ENCODE measurements at places on chromosomes 7 and 10. TPM values are rescaled to one million over a fixed set of nuclear protein-coding genes. Genes with fewer than 3 reads are reported as not detected.

Gene MINDY4
- total RNA-seq: 7.2 TPM

Gene SH2D4B
- 0.20 TPM for total RNA-seq

Gene FAM241B
- 5.1 TPM for total RNA-seq

Gene SPAM1
- total RNA-seq: not detected

Gene CCT6A
- total RNA-seq: 138 TPM

Gene NFE2L3
- 5.4 TPM for total RNA-seq

Gene JCAD
- total RNA-seq: 169 TPM

Gene C10orf143
- total RNA-seq: 2.2 TPM

Gene LRRC61
- total RNA-seq: 8.1 TPM

Gene WNT8B
- 0.06 TPM for total RNA-seq

Gene SEMA4G
- 9.9 TPM for total RNA-seq

All from spinal cord (tissue), 10 donors.